Posterior vena cava (tissue), 2 donors: ENCODE measurements at places on chromosomes 5 and 9. TPM values are rescaled to one million over a fixed set of nuclear protein-coding genes. Genes with fewer than 3 reads are reported as not detected.

DNA sequence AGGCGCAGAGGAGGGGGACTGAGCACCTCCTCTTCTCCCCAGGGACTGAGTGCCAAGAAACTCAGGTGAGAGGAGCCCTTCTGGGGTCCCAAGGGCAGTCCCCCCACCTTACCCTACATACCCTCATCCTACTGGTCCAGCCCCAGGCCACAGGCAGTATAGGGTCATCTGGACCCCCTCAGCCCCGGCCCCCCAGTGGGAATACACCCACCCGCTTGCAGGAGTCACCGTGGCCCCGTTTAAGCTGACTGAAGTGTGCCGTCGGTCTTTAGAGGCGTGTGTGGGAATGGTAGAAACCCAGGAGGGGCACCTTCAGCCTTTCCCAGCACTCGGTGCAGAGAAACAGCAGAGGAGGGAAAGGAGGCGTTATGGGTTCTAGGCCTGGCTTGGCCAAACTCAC is 30.8 kb downstream of the COL15A1 start:
- DNase-seq: no peak

DNA sequence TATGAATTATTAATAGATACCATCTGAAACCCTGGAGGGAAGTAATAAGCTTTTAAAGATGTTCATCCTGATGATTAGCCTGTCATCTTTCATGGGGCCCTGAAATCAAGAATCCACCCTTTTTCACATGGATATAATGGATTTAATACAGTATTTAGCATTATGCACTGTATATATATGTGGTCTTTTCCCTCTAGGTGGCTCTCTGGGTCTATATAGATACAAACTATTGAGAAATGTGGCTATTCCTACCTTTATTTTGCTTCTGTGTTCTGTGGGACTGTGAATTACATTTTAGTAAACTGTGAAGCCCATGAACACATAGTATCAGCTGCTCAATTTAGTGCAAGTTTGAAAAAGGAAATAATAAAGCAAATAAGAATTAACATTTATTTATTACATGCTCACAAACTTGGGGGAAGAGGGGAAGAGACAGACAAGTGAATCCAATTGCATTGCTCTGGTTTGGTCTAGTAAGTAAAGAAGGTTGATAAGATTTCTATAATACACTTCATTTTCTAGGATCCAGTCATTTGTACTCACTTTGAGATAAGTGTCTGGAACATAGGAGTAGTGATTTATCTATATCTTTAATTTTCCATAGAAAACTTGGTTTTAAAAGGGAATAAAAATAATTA is 112.2 kb downstream of the SCAMP1 start:
- no peak for DNase-seq

GRCh38 chr5:1436681-1437080 is 8.6 kb downstream of the SLC6A3 start:
- peak; percentile 57 for DNase-seq

DNA sequence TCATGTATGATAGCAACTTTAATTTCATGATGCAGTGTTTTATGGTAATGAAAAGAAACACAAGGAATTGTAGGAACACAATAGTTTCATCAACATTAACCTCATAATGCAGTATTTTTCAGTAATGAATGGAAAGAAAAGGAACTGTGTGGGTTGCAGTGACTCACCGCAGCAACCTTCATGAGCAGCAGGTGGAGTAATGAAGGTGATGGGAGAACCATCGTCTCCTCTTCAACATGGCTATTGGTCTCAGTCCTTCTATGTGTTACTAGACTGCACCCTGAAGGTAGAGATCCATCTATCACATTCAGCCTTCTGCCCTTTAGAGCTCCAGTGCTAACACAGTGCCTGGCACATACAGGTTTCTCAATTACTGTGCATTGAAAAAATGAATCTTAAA is 58.0 kb downstream of the TMEM215 start:
- DNase-seq: no peak

GRCh38 chr9:5778805-5779204 is 54.1 kb downstream of the ERMP1 start:
- no peak for DNase-seq

DNA sequence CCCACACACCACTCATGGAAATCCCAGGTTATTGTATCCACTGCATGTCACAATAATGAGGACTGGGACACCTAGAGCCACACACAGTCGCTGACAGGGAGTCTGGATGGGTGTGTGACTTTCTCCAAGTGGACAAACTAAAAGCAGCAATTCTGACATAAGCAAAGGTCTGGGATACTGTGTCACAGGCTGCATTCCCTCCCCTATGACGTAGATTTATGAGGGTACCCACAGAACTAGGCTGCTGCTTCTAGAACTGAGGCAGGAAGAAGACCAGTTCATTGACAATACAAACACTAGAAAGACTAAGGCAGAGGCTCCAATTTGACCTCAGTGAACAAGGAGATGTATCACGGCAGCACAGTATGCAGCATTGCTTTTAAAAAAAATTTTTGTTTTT is 63.6 kb upstream of the TBCA start:
- no peak for DNase-seq

- DNase-seq: no peak
These were observed 53.0 kb downstream of the TEK start for GRCh38 chr9:27162045-27162444.

- DNase-seq: peak; percentile 76
These were observed 24.7 kb downstream of the SLC6A3 start for GRCh38 chr5:1420211-1421195.

GRCh38 chr5:143946837-143947236 is 134.9 kb downstream of the HMHB1 start:
- no peak for DNase-seq

GRCh38 chr9:99824378-99825171 is 2.9 kb downstream of the NR4A3 start:
- peak; percentile 85 for DNase-seq

GRCh38 chr9:128818839-128819715 is 777 bp downstream of the ENDOG start:
- DNase-seq: peak; percentile 87

DNA sequence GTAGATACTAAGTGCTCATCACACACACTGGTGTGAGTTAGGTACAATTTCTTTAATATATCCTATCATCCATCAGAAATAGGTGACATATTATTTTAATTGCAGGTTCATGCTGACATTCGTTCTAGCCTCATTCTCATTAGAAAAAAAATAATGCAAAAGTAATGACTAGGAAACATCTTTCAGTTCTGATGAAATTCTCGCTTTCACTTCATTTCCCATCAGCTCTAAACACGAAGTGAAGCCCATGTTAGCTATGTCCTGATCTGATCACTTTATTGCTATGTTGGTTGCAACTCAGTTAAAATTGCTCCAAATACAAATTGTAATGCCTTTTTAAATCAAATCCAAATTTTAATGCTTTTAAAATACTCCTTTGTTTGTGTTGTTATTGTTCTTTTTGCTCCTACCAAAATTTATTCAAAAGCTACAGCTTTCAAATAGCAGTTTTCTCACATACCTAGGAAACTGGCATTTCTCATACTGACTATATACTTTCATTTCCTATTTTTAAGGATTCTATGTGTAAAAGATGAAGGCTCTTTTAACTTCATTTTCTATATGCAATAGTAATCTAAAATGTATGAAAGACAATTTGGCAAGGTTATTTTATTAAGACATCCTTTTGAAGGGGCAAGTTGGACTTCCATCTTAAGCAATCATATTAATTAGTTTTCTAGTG is 1237.8 kb upstream of the ACO1 start:
- DNase-seq: no peak

DNA sequence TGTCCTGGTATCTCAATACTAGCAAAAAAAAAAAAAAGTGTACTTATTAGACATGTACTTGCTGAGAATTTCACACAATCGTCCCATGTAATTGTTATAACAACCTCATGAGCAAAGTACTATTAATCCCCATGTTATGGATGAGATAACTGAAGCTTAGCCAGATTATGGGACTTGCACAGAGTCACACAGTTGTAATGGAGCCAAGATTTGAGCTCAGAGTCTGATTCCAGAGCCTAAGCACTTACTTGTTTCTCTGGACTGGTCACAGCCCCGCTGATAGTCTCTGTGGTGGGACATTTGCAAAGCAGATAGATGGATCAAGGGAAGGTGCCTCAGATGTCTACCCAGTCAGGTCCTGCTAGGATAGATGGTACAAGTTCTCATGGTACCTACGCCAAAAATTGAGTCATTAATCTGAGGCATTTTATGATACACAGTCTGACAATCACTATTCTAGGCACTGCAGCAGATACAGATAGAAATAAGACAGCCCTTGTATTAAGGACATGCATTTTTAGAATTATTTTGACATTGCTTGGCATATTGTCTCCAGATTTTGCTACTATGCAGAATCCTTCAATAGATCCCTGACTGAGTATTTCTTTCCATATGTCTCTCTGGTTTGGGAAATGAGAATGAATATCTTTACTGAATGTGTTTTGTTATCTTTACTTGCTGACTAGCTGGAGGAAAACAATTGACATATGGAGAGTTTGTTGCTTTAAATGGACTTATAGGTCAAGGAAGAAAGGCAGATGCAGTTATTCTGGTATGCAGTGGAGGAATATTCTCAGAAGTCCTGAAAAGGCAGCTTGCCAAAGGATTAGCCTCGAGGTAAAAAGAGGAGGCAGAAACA is 149.5 kb downstream of the ADAMTSL1 start:
- DNase-seq: no peak

DNA sequence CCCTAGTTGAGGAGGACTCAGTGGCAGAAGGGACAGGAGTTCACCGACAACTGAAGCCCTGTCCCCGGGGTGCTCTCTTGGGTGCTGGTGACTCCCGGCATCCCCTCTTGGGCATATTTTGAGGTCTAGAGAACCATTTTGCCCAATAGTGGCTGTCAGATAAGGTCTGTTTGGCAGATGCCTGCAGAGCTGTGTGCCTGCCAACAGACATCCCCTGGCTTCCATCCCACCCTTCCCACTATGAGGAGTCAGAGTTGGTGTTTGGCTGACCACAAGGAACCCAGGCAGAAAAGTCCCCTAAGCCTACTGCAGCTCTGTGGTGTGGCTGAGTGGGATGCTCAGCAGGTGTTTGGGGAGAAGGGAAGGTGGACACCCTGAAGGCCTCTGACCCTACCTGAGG is 207.0 kb downstream of the AUH start:
- no peak for DNase-seq

GRCh38 chr9:93299418-93300174 is 115.7 kb downstream of the WNK2 start:
- peak; percentile 31 for DNase-seq

DNA sequence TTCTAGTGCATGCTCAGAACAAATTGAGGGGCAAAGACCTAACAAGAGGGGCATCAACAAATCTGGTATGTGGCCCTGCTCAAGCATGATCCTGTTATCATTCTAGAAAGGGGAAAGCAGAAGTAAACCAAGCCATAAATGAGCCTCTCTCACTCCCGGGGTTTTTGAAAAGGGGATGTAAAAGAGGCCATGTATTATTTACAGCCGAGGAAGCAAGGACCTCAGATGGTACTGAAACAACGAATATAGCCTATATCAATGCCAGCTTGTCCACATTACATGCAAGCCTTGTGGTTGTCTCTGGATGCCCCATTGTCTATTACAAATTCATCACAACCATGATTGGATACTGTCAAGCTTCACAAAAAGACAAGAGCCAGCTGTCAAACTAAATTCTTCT is 211.3 kb downstream of the DCP2 start:
- DNase-seq: no peak

- peak; percentile 78 for DNase-seq
These were observed 83.2 kb upstream of the DMRTA1 start for GRCh38 chr9:22363421-22363887.

DNA sequence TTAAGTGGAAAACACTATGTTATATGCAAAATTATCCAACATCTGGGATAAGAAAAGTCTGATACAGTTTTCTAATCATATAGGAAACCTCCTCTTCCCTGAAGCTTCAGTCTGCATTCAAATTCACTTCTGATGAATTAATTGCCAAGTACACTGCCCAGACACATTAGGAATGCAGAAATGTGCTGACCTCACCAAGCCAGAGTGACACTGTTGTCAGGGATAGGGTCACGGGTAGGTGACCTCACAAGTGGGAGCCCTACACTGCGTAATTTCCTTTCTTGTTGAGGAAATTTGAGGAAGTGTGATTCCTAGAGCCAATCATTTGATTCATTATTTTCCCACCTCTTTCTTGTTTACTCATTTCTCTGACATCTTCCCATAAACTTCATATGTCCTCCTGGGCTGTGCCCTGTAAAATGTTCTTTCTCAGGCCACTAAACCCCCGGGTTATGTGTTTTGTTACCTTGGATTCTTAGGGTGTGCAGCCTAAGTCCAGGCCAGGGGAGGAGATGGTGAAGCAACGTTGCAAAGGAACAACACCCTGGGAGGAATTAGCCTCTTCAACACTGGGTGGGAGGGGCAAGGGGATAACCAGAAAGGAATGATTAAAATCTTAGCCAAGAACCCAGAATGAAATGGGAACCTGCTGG is 411.9 kb downstream of the MTRR start:
- no peak for DNase-seq

DNA sequence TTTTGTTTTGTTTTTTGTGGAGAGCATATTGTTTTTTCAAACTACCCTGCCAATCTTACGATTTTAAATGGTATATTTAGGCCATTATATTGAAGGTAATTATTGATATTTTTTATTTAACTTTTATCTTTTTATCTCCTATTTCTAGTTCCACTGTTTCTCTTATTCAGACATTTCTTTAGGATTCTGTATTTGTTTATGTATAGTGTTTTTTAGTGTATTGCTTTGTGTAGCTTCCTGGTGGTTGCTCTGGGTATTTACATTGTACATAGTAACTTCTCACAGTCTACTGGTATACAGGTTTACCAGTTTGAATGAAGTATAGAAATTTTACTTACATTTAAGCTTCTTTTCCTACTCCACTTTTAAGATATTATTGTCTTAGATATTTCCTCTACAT is 63.2 kb downstream of the ERCC6L2 start:
- DNase-seq: no peak

DNA sequence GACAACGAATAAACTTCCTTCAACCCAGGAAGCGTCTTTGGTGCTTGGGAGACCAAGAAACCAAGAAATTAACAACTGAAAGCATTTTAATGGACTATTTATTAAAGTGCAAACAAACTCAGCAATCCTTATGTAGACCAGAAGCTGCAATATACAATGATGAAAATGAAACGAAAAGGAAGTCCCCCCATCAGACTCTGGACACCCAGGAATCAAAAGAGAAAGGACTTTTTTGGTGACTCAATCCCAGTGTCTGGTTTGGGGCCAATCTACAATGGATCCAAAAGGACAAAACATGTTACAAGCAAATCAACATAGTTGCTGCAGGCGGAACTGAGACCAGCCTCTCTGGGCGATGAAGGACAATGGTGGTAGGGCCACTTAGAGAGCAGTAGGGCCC is 39.5 kb downstream of the C9orf152 start:
- DNase-seq: no peak

The OTULINL gene
- 6.8 TPM for total RNA-seq

The SLC25A48 gene
- total RNA-seq: 0.10 TPM

The RAD23B gene
- total RNA-seq: 89.2 TPM

The ZNF474 gene
- 0.38 TPM for total RNA-seq

The FOXD4L6 gene
- not detected for total RNA-seq

The ROPN1L gene
- 0.67 TPM for total RNA-seq

The TMEM252 gene
- total RNA-seq: not detected
